T-cell (primary cell): ENCODE measurements at places on chromosomes 3 and 15.

DNA sequence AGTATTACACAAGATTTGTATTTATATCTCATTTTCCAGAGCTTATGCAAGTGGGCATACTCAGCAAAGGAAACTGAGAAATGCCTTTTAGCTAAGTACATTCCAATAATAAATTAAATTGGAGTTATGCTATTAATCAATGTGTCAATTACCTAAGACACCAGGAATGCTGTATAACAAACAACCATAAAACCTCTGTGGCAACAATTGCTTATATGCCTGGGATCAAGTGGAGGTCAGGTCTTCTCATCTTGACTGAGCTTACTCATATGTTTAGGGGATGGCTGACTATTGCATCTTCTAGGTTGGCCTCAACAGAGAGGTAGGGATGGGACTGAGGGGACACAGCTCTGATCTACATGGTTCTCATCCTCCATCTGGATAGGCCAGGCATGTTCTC is 30.7 kb downstream of the CD200R1L start:
- no peak for DNase-seq

DNA sequence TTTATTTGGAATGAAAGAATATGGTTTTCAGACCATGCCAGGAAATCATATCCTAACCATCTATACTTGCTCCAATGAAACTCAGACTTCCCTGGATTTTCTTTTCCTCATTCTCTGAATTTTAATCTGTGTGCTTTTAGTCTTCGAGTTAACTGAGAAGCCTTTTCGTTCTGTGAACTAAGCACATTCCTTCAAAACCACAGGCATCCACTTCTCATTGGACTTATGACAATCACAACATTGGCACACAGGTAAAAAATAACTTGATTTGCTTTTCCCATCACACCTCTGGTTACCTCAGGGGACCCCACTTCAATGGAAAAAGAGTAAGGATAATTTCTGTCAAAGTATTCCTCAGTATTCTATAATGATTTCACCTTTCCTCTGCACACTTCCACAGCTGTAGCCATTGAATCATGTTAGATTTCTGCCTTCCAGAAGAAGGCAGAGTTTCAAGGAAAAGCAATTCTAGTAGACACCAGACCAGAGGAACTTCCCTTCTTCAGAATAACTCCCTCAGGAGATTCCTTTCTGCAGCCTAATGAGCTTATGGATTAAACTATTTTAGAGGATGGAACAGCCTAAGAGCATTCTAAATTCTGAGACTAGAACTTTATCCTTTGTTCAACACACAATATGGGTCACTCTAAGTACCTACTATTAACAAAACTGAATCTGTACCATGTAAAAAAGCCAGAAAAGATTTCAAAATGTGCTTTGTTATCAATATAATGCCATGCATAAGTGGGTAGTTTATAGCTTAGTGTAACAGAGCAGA is 15.9 kb downstream of the COMMD2 start:
- no peak for DNase-seq

- DNase-seq: no peak
These were observed 101.9 kb upstream of the PLXND1 start for GRCh38 chr3:129708328-129708861.

- no peak for DNase-seq
These were observed 374.7 kb upstream of the GOLIM4 start for GRCh38 chr3:168470380-168470779.

DNA sequence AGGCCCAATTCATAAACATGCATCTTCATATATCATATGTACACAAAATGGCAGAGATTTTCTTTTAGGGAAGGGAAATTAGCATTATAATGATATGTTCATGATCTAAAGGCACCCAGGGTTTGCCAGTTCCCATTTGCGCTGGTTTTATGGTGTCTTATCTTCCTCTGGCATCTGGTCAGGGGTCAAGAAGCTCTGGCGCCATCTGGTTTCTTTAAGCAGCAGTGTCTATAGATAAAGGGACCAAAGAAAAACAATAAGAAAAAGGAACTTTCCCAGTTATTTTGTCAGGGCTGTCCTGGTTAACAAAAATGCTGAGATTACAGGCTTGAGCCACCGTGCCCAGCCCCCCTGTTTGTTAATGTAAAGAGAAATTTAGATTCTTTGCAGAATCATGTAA is 3.3 kb upstream of the DCP1A start:
- no peak for DNase-seq

DNA sequence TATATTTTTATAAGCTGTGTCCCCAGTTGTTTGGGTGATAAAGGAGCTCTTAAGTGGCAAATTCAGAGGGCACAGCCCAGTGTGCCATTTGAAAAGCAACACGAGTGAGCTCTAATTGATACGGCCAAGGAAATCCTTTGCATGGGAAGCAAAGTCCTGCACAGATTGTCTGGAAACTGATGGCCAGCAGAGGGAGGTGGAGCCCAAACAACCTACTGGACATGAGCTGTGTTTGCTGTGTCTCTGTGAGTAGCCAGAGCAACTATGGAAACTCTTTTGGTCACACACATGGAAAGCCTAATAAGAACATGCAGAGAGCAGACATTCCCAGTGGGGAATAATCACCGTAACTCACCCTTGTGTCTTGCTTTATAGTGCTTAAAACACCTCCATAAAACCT is 24.4 kb downstream of the ONECUT1 start:
- no peak for DNase-seq

GRCh38 chr3:127040216-127040615 is 57.3 kb downstream of the PLXNA1 start:
- DNase-seq: no peak

GRCh38 chr3:47404955-47405790 is 24.4 kb downstream of the PTPN23 start:
- no peak for DNase-seq

GRCh38 chr3:42639192-42639591 is 14.3 kb upstream of the ZBTB47 start:
- no peak for DNase-seq

GRCh38 chr3:80238606-80239005 is 470.8 kb upstream of the ROBO1 start:
- DNase-seq: no peak

DNA sequence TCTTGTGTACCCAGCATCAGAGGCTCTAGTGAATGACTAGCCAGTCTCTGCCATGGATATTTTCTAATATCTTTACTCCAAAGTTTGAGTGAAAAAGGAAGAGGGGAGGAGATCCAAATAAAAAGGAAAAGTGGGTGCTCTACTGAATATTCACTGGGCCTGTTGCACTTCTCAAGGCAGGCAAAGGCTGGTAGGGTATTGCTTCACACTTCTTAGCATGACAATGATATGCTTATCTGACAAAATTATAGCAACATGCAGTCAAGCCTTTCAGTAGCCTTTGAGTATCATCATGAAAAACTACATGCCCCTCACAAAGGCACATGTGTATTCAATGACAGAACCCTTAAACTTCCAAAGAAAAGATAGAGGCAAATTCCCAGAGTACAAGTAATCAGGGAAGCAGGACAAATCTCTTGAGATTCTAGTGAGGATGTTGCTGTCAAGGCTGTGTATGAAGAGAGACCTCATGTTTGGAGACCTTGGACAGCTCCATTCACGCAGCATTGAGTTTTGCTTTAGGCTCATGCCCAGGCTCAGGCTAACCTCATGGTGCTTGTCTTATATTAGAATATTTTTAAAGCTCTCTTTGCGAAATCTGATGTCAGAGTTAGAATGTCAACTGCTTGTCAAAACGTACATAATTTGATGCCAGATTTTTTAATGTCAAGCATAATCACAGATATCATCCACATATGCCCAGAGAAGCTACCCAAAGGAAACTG is 506.9 kb downstream of the OCA2 start:
- DNase-seq: no peak

DNA sequence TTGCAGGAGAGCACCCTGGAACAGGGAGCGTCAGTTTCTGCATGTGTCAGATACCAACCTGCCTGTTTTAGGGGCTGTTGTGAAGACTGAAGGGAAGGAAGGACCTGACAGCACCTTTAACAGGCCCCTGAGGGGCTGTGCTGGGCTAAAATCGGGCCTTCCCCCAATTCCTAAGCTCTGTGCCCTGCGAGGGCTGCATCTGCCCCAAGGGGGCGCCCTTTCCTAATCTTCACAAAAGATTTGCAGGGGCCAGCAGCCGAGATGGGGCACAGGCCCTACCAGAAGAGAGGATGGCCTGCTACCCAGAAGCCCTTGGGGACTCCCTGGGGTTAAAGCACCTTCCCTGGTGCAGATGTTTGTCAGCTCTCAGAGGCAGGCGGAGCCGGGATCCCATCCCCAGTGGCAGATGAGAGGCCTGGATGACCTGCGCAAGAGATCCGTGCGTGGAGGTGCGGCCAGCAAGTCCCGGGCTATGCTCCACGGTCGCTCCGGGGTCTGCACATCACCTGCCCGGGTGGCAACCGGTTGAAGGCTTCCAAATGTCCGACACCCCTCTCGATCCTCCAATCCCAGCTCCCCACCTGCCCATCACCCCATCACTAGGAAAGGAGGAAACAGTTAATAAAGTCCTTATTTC is 53.6 kb downstream of the RHCG start:
- DNase-seq: no peak

DNA sequence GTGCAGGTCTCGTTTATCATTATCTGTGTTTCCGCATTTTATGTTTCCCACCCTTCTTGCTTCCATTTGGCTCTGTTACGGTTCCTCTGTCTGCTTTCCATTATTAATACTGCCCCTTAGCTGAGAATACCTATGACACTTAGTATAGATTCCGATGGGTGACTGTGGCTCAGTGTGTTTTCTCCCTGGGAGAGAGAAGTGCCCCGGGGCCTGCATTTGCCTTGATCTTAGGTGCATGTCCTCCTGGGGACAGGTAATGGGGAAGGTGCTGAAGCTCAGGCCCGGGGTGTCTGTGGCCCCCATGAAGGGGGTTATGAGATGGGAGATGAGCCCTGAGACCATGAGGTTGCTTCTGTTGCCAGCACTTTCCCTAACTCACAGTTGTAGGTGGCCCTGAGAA is 43.4 kb upstream of the PCSK6 start:
- no peak for DNase-seq

- DNase-seq: no peak
These were observed 147.9 kb upstream of the GAP43 start for GRCh38 chr3:115475178-115476041.

DNA sequence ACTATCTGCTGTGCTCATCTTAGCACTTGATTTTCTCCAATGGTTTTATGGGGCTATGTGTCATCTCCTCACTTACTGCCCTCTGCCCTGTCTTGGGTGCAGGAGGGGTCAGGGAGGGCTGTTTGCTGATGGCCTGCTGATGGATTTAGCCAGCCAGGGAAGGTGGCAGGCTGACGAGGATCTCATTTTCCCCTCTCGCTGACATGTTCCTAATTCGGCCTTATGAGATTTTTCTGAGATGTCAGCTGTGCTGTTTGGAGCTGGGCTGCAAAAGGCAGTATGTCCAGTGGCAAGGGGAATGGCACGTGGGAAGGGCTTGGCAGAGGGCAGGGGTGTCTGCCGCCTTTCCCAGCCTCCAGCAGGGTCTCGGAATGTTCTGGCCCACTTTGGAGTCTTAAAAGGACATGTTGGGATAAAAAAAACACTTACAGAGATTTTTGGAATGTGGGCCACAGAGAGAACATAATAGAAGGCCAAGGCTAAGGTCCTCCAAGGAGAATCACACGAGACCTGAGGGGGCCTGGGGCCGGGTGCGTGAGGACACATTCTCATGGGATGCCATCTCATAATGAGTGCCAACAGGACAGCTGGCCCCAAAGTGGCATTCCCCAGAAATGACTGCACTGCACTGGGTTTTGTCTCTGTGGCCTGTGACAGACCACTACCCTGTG is 303.8 kb downstream of the TLE3 start:
- DNase-seq: no peak

GRCh38 chr15:74540161-74540760 is 759 bp upstream of the ARID3B start:
- no peak for DNase-seq

DNA sequence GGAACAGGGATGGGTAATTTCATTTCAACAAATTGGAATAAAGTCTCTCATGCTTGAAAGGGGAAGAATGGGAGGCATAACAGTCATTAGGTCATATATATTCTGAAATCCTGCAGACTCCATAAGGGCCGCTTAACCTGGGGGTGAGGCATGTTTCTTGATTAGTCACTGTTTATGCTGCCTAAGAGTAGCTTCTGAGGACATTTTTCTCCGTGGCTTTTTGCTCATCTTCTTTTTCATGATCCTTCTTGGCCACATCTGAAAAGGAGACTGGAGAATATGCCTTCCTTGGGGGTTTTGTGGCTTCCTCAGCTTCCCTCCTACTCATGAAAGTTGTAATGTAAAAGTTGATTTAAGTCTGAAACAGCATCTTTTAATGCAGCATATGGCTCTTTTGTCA is 20.0 kb upstream of the CFAP20DC start:
- DNase-seq: no peak

DNA sequence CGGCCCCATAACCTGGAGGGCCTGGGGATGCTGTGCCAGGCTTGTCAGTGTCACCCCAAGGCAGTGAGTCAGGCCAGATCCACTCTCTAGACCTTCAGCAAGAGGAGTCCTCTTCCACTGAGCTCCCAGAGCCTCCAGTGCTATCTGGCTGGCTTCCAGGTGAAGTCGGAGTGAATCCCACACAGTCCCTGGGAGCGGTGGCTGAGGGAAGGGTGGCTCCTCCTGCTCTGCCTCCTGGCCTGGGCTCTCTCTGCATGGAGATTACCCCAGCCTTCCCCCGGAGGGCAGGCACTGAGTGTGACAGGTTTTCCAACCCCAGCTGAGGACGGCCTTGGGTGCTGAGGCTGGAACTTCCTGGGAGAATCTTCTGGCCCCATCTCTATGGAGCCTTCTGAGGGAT is 82.7 kb downstream of the EPHB1 start:
- DNase-seq: no peak

- no peak for DNase-seq
These were observed 228.3 kb downstream of the ABHD5 start for GRCh38 chr3:43919029-43919428.

- no peak for DNase-seq
These were observed 17.2 kb upstream of the TIMP4 start for GRCh38 chr3:12175844-12176453.

GRCh38 chr3:160876643-160877042 is 120.6 kb downstream of the PPM1L start:
- no peak for DNase-seq

DNA sequence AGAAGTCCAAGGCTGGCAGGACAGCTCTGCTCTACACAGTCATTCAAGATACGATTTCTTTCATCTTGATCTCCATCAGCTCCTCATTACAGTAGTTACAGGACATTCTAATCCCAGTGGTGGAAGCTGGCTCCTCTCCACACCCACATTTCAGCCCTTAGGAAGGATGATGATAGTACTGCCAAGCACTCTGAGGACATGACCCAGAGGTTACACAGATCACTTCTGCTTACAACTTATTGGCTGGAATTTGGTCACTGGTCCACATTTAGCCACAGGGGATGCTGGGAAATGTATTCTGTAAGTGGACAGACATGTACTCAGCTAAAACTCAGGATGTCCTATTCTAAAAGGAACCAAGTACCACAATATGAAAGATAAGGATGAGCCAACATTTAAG is 77.1 kb downstream of the IQCH start:
- no peak for DNase-seq

DNA sequence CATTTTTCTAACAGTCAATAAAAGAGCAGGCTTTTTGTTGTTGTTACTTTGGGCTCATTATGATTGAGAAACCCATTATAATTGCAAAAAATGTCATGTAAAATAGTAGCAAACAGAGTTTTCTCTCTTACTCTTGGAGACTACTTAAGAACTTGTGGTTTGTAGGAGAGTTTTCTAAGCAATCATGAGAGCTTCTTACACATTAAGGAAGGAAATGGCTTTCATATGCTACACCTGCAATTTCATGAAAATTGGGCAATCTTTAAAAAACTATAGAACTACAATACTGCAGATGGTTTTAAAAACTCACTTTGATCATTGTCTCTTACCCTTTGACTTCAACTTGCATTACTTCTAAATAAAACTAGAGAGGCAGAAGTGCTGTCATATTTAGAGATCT is 701.8 kb downstream of the ZPLD1 start:
- no peak for DNase-seq
